ENCODE measurements at places on chromosomes 2 and 18. TPM values are rescaled to one million over a fixed set of nuclear protein-coding genes. Genes with fewer than 3 reads are reported as not detected.

DNA sequence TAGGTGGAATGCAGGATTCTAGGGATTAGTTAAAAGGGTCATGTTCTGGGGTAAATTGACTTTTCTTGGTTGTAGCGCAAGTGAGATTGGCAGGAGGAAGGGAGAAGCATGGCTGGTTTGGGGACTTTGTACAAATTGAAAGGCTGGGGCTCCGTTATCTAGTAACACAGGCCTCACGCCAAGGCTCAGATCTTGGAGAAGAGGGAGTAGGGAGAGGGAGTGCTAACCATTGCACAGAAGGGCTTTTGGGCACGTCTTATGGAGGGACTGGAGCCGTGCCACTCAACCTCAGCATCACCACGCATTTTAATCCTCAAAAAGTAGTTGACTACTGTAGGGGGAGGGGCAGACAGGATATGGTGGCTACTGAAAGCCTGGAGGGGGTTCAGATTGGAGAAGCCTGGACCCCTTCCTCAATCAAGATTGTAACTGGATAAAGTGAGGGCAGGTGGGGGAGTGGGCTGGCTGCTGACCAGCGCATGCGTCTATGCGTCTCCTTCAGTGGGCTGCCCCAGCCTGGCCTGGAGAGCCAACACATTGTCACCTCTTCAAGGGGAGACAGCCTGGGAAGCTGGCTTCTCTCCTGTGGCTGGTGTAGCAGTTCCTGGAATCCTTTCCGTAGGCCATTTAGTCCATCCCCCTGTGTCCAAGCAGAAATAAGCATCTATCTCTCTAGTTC lies 14.3 kb downstream of the IGFBP5 start:
- no peaks in the 10 kb centered on the region for H3K36me3 ChIP-seq
- H3K4me1 ChIP-seq = no peaks in the 10 kb centered on the region
- no peak overlapping the region for H3K4me3 ChIP-seq
- H3K27me3 ChIP-seq = no peaks in the 10 kb centered on the region

DNA sequence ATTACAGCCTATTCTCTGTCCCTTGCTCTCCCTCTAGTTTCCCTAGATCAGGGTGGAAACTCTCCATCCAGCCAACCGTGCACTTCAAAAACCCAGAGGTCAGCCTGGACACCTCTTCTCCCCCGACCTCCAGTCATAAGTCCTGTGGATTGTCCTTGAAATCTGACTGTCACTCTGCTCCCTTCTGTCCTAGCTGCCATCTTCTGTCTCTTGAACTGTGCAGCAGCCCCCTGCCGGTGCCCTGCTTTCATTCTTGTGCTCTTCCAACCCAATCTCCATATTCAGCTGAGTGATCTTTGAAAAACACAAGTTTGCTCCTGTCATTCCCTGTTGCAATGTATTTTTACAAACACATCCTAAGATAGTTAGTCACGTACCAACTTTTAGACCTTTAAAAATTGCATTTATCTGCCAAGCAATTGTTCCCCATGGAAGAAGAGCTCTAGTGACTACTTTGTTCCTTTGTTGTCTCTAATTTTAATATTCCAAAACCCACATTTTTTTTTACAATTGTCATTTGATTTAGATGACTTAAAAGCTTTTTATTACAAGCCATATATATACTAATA lies 254.3 kb downstream of the CAMKMT start:
- no peak overlapping the region for H3K27ac ChIP-seq
- no peak overlapping the region for H3K4me3 ChIP-seq

- no peak overlapping the region for H3K27ac ChIP-seq
- H3K27me3 ChIP-seq = no peaks in the 10 kb centered on the region
- no peak overlapping the region for H3K4me3 ChIP-seq
- no peaks in the 10 kb centered on the region for H3K4me1 ChIP-seq
- no peaks in the 10 kb centered on the region for H3K36me3 ChIP-seq
These were observed 35.6 kb downstream of the CYB5A start for GRCh38 chr18:74256190-74256589.

DNA sequence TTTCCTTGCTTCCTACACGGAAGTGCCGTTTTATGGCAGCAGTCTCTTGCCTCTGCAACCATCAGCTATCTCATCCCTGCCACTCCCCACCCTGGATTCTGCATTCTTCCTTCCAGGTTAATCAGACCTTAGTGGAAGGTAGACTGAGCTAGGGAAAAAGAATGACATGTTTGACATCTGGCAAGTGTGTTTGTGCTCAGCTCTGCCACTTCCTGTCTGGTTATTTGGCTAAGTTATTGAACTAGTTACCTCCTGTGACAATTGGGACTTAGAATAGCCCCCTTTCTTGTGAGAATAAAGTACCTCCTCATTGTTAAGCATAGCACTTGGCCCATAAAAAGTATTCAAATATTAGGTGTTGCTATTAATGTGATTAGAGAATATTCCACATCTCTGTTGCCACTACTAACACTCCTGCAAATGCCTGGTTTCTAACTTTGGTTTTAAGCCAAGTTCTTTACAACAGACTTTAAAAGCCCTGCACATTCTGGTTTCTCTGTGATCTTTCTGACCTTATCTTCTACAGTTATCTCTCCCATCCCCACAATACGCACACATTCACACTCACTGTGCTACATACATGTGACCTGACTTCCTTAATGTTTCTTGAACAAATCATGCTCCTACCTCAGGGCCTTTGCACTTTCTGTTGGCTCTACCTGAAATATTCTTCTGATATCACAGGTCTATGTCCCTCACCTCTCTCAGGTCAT lies 10.8 kb upstream of the MAPRE2 start:
- peak overlapping the region; percentile 17 for H3K4me3 ChIP-seq
- no peaks in the 10 kb centered on the region for H3K27me3 ChIP-seq
- H3K4me1 ChIP-seq = no peaks in the 10 kb centered on the region
- no peaks in the 10 kb centered on the region for H3K36me3 ChIP-seq
- no peak for DNase-seq
- peak overlapping the region; percentile 81 for H3K27ac ChIP-seq

GRCh38 chr18:63508596-63508995 lies 31.8 kb downstream of the SERPINB5 start:
- no peaks in the 10 kb centered on the region for H3K36me3 ChIP-seq
- no peaks in the 10 kb centered on the region for H3K4me1 ChIP-seq
- H3K27me3 ChIP-seq = no peaks in the 10 kb centered on the region
- no peak overlapping the region for H3K4me3 ChIP-seq
- DNase-seq = no peak
- H3K27ac ChIP-seq = no peak overlapping the region

DNA sequence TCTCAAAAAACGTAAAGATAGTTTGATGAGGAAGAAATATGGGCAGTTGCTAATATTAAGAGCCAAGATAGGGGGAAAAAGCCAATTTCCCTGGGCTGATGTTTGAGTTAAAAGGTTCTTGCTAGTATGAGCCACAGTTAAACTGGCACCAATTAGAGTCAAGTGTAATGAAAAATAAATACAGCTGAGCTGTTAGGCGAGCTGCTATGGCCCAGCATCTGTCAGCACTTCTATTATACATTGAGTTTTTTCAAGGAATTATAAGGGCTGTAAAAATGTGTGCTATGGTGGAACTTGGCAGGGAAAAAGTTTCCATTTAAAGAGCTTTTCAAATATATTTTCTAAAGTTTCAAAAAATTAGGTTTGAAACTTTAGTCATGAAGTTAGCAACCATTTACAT lies 279.6 kb downstream of the CYRIA start:
- H3K4me3 ChIP-seq = no peak overlapping the region
- H3K36me3 ChIP-seq = no peaks in the 10 kb centered on the region
- H3K27ac ChIP-seq = no peak overlapping the region
- H3K27me3 ChIP-seq = no peaks in the 10 kb centered on the region
- no peaks in the 10 kb centered on the region for H3K4me1 ChIP-seq
- no peak for DNase-seq

GRCh38 chr18:10269261-10269660 lies 185.2 kb upstream of the APCDD1 start:
- no peaks in the 10 kb centered on the region for H3K27me3 ChIP-seq
- H3K4me3 ChIP-seq = no peak overlapping the region
- no peak overlapping the region for H3K27ac ChIP-seq
- no peaks in the 10 kb centered on the region for H3K36me3 ChIP-seq
- no peak for DNase-seq

- no peaks in the 10 kb centered on the region for H3K27me3 ChIP-seq
- H3K27ac ChIP-seq = peak overlapping the region; percentile 25
These were observed 18.2 kb downstream of the IWS1 start for GRCh38 chr2:127508023-127508630.

DNA sequence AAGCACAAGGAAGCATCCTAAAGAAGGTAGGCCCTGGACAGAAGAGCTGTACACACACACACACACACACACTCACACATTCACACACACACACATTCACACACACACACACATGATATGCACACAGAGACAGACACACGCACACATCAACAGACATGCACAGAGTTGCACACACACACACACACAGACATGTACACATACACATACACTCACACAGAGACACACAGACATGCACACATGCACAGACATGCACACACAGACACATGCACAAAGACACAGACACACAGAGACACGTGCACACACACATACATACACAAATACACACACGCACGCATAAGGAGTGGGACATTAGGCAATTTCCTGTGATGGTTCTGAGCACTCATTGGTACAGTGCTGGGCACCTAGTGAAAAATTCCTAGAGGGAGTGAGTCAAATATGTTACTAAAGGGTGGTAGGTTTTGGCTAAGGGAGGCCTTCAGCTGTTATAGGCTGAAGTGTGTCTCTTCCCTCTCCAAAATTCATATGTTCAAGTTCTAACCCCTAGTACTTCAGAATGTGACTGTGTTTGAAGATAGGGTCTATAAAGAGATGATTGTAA lies 26.4 kb downstream of the THNSL2 start:
- H3K4me1 ChIP-seq = no peaks in the 10 kb centered on the region
- no peaks in the 10 kb centered on the region for H3K36me3 ChIP-seq
- no peak overlapping the region for H3K27ac ChIP-seq
- H3K27me3 ChIP-seq = no peaks in the 10 kb centered on the region

GRCh38 chr2:192184349-192184748 lies 10.4 kb downstream of the TMEFF2 start:
- no peaks in the 10 kb centered on the region for H3K36me3 ChIP-seq
- no peaks in the 10 kb centered on the region for H3K4me1 ChIP-seq
- H3K27ac ChIP-seq = no peak overlapping the region
- no peak for DNase-seq
- H3K4me3 ChIP-seq = no peak overlapping the region

DNA sequence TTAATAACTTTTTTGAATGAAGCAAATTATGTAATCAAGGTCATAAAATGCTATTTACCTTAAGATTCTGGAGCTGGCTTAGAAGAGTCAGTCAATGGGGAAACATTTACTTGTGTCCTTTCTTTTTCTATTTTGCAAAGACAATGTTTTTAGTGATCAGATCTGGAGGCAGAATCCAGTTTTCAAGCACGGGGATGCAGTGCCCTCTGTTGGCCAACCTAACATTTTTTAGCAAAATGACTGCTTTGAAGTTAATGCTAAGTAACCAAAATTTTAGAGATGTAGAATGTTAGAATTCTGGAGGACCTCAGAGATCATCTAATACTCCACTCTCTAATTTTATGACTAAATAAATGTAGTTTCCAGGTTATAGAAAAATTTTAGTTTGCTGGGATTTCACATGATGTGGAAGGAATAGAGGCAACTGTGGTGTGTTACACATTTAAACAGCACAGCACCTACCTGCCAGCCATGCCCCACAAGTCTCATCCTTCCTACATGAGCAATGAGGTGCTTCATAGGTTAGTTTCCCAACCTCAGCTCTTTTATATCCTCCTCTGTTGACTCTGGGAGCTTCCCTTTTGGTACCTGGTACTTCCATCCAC lies 23.6 kb upstream of the SLC9A4 start:
- H3K27ac ChIP-seq = no peak overlapping the region
- DNase-seq = no peak
- H3K27me3 ChIP-seq = no peaks in the 10 kb centered on the region
- H3K4me1 ChIP-seq = no peaks in the 10 kb centered on the region
- H3K4me3 ChIP-seq = no peak overlapping the region

DNA sequence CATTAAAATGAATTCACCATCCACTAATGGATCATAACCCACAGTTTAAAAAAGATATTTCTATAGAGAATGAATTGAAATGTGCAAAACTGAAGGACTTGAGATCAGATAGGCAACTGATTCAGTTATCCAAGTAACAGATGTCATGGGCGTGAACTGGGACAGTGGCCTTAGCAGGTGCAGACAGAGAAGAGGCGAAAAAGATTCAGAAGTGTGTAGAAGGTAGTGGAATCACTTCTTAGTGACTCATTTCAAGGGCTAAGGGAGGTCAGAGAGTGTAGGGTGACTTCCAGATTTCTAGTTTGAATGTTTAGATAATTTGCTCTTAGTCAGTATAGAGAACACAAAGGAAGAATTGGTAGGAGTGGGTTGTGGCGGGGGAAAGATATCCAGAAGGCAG lies 79.7 kb downstream of the EHBP1 start:
- no peak overlapping the region for H3K27ac ChIP-seq
- H3K4me3 ChIP-seq = no peak overlapping the region
- H3K36me3 ChIP-seq = no peaks in the 10 kb centered on the region

DNA sequence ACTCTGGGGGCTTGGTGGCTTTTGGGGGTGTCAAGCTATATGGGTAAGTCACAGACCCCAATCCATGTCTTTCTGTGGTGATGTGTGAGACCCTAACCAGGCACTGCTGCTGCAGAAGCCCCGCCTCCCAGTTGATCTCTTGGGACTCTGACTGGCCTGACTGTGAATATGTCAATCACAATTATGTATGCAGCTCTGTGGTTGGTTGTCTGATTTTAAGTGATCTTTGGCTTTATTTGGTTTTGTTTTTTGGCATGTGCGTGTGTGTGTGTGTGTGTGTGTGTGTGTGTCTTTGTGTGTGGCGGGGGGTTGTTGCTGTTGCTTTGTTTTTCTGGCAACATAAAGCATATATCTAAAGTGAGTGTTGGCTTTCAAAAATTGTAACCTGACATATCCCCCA lies 78.5 kb upstream of the GLS start:
- DNase-seq = no peak
- H3K27ac ChIP-seq = no peak overlapping the region

TBR1 gene
- not detected for total RNA-seq

SIX3 gene
- total RNA-seq = not detected

LINC00305 gene
- total RNA-seq = not detected
